ENCODE measurements at places on chromosomes 13 and 19. TPM values are rescaled to one million over a fixed set of nuclear protein-coding genes. Genes with fewer than 3 reads are reported as not detected.

DNA sequence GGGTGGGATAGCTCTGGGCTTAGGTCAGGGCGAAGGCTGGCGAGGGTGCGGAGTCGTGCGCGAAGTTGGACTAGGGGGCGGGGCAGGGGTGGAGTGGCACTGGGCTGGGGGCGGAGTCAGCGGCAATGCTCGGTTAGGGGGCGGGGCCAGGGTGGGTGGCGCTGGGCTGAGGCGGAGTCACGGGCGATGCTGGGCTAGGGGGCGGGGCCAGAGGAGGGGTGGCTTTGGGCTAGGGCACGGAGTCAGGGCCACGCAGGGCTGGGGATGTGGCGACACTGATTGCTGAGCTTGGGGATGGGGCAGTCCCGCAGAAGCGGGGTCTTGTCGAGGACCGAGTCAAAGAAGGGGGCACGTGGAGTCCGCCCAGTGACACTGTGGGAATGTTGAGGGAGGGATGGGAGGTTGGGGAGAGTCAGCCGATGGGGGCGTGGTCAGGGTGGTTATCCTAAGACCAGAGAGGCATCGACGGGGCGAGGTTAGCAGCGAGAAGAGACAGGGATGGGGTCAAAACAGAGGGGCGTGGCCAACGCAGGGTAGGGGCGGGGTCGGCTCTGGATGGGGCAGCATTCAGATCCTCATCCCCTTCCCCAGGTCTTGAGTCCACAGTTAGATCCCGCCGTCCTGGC lies 8.7 kb downstream of the HOMER3 start:
- peak; percentile 46 for DNase-seq
- no peaks in the 10 kb centered on the region for H3K4me1 ChIP-seq
- peaks cover 18% of the 10 kb centered on the region for H3K36me3 ChIP-seq
- H3K27ac ChIP-seq: no peak overlapping the region
- no peaks in the 10 kb centered on the region for H3K27me3 ChIP-seq

DNA sequence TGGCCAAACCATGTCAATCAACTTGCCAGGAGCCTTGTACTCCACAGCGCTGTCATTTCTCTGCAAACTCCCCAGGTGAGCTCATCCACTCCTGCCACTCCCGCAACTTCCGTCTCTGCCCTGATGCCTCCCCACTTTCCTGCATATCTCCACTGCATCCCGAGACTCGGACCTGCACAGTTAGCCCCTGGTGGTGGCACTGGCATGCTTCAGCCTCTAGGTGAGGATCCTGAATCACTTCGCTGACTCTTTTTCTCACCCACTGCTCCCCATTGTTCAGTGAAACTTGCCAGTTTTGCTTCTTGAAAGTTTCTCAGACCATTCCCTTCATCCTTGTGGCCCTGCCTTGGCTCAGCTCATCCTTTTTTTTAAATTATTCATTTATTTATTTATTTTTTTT lies 3.4 kb upstream of the CTU1 start:
- no peak overlapping the region for H3K27ac ChIP-seq
- no peak overlapping the region for H3K4me3 ChIP-seq
- no peaks in the 10 kb centered on the region for H3K36me3 ChIP-seq
- H3K27me3 ChIP-seq: no peaks in the 10 kb centered on the region
- no peak for DNase-seq
- H3K4me1 ChIP-seq: peaks cover 17% of the 10 kb centered on the region

GRCh38 chr19:18397242-18398202 lies at the start of gene LRRC25:
TSS of gene LRRC25 (minus strand) at chr19:18397622. CDS start at chr19:18396963, 659 bp downstream.
- no peak within 1 kb of the TSS for H3K4me3 ChIP-seq
- H3K27me3 ChIP-seq: no peaks in the 10 kb centered on the region
- DNase-seq: peak; percentile 29
- H3K36me3 ChIP-seq: no peaks in the 10 kb centered on the region

ZNF677 gene
- 15.7 TPM for total RNA-seq

STOML3 gene
- not detected for total RNA-seq

DNA sequence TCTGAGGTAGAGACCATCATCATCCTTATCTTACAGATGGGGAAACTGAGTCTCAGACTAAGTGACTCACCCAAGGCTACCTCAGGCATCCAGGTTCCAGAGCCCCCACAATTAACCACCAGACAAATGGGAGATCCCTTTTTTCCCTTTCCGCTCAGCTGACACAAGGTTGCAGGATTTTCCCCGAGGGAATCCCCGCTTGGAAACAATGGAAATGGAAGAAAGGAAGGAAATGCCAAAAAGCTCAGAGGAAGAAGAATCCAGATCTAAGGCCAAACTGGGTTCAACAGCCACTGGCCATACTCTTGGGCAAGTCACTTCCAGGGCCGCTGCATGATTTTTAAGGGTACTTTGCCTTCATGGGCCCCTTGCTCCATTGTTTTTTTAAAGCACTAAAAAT lies 1.6 kb downstream of the ZNF71 start:
- H3K4me1 ChIP-seq: no peaks in the 10 kb centered on the region
- no peaks in the 10 kb centered on the region for H3K27me3 ChIP-seq
- DNase-seq: no peak
- H3K27ac ChIP-seq: no peak overlapping the region
- H3K36me3 ChIP-seq: no peaks in the 10 kb centered on the region
- H3K4me3 ChIP-seq: no peak overlapping the region

- no peak overlapping the region for H3K4me3 ChIP-seq
- no peak for DNase-seq
- no peaks in the 10 kb centered on the region for H3K4me1 ChIP-seq
- no peaks in the 10 kb centered on the region for H3K36me3 ChIP-seq
Observed at GRCh38 chr13:80835902-80836301, 495.0 kb upstream of the SPRY2 start.

- no peak overlapping the region for H3K4me3 ChIP-seq
- no peak overlapping the region for H3K27ac ChIP-seq
- H3K4me1 ChIP-seq: no peaks in the 10 kb centered on the region
Observed at GRCh38 chr13:42649141-42649540, 75.2 kb downstream of the TNFSF11 start.

DNA sequence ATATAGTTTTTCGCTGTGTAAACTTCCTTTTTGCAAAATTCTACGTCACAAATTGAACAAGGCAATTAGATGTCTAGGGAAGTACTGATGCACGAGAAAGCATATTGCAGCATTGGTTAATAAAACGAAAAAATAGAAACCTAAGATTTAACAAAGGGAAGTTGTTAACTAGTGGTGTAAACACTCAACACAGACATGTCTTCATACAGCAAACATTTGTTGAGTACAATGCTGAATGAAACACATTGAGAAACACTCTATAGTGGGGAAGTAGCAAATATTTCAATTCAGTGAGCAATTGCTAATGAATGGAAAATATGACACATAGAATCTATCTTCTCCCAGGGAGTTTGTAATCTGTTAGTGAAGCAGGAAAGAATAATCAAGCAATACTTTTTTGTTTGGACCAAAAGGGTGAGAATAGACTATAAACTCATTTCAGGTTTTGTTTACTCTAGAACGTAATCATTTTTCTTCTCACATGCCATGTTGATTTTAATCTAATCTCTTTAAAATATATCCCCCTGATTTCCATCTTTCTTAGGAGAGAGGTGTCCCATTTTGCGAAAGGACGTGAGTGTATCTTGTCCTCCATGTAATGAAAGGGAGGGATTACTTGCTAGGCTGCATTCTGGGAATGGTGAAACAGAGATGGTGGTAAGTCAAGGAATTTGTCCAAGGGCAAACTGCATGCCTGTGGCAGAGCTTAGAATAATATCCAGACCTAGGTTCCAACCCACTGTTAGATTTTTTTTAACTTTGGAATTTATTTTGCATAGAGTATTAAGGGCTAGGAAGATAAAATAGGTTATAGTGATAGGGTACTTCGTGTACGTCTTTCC lies 1.7 kb upstream of the ANKRD10 start:
- no peak for DNase-seq
- no peaks in the 10 kb centered on the region for H3K27me3 ChIP-seq
- no peaks in the 10 kb centered on the region for H3K36me3 ChIP-seq
- H3K4me1 ChIP-seq: peaks cover 21% of the 10 kb centered on the region
- peak overlapping the region; percentile 89 for H3K4me3 ChIP-seq
- peak overlapping the region; percentile 38 for H3K27ac ChIP-seq

GRCh38 chr13:32840989-32841713 lies 175.1 kb upstream of the KL start:
- no peaks in the 10 kb centered on the region for H3K36me3 ChIP-seq
- no peak overlapping the region for H3K4me3 ChIP-seq
- peaks cover 18% of the 10 kb centered on the region for H3K4me1 ChIP-seq
- peak; percentile 71 for DNase-seq

KLK3 gene
- total RNA-seq: 1.3 TPM

GRCh38 chr13:53460796-53461195 lies 432.2 kb downstream of the OLFM4 start:
- no peak overlapping the region for H3K27ac ChIP-seq
- no peak for DNase-seq
- no peaks in the 10 kb centered on the region for H3K36me3 ChIP-seq
- no peaks in the 10 kb centered on the region for H3K4me1 ChIP-seq
- H3K27me3 ChIP-seq: no peaks in the 10 kb centered on the region
- H3K4me3 ChIP-seq: no peak overlapping the region

- no peak overlapping the region for H3K27ac ChIP-seq
- no peaks in the 10 kb centered on the region for H3K27me3 ChIP-seq
- no peak for DNase-seq
- peaks cover 4% of the 10 kb centered on the region for H3K4me1 ChIP-seq
Observed at GRCh38 chr19:3279306-3279705, 54.8 kb downstream of the CELF5 start.

NCAN gene
- total RNA-seq: not detected

DNA sequence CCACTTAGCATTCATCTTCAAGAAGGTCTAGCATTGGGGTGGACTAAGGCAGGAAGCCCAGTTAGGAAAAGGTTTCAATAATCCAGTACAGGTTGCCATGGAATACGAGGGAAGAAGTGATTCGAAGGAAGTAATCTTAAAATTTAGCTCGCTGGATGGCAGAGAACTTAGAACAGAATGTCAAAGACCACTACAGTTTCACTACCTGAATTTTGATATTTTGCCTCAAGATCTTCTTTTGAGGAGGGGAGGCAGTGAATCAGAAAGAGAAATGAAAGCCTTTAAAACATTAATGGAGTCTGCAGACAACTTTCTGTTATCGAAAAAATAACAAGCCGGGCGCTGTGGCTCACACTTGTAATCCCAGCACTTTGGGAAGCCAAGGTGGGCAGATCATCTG lies 7.0 kb upstream of the RAB8A start:
- no peaks in the 10 kb centered on the region for H3K4me1 ChIP-seq
- H3K36me3 ChIP-seq: peaks cover 28% of the 10 kb centered on the region
- no peak overlapping the region for H3K27ac ChIP-seq
- no peak for DNase-seq
- H3K27me3 ChIP-seq: no peaks in the 10 kb centered on the region

Measured in thyroid gland (tissue), 4 donors.